Kidney glomerular epithelial cell (primary cell): ENCODE measurements at places on chromosomes 5 and 9.
A peak's percentile ranks its signal among the peaks of the same experiment; 100 is the strongest.

GRCh38 chr9:96519787-96520186, 69.8 kb downstream of the HABP4 start:
- no peak for DNase-seq

- no peak for DNase-seq
These were observed 3.0 kb upstream of the CDC42SE2 start for GRCh38 chr5:131260895-131261294.

DNA sequence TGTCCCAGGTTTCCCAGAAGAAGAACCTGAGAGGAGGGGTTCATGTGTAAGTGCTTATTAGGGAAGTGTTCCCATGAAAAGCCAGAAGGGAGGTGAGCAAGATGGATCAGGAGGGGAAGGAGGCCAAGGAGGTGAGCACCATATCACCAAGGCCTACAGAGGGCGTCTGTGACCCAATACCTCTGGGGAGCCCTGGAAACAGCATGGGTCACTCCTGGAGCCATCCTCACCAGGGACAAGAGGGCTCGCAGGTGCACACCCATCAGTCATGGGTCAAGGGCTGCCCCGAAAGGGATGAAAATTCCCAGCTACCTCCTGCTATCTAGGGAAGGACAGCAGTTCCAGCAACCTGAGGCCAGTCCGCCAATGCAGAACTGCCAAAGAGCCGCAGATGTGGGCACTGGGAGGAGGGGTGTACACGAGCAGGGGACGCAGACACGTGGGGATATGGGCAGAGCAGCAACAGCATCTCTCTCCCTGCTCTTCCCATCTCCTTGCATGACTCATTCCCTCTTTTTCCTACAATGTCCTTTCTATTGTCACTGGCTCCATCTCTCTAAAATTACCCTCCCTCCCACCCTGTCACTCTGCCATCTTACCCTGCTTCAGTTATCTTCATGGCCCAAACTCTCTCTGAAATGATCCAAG, 167.6 kb upstream of the FSTL4 start:
- DNase-seq = no peak

- no peak for DNase-seq
These were observed 59.6 kb downstream of the GALNT12 start for GRCh38 chr9:98867103-98867428.

DNA sequence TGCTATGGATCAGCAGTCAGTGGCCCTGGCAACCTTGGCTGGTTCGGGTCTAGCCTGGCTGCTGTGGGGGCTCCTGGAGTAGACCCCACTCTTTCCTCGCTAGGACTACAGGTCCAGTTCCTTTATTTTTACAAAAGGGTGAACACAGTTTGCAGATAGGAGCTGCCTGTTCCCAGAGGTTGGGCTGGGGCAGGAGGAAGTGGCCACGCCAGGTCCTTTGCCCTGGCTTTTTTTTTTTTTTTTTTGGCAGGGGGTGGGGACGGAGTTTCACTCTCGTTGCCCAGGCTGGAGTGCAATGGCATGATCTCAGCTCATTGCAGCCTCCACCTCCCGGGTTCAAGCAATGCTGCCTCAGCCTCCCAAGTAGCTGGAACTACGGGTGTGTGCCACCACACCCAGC, 7.9 kb downstream of the SLC2A6 start:
- no peak for DNase-seq

DNA sequence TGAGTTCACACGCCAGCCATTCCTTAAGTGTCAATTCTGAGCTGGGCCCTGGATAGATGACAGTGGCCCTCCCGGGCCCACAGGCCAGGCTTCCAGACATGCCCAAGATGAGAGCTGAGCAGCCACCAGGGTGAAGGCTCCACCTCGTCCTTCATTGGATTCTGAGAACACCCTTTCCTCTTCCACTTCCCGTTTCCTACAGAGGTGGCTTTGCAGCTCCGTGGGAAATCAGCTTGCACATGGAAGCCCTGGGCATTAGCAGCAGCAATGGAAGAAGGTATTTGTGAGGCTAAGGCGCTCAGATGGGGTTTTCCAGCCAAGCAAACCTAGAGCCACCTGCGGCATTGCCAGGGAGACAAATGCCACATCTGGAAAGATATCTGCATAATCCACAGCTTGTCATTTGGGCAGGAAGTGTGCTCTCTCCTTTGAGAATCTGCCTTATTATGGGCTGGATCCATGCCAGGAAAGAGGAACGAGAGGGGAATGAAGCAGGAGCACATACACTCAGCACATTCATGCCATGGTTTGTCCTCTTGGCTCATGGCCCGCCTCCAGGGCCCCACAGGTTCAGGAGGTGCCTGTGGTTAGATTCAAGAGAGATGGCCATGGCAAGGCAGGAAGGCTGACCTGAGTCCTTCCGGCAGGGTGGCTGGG, 34.1 kb downstream of the CFAP77 start:
- DNase-seq = no peak

GRCh38 chr5:118195211-118195610, 793.1 kb downstream of the DTWD2 start:
- DNase-seq = no peak

DNA sequence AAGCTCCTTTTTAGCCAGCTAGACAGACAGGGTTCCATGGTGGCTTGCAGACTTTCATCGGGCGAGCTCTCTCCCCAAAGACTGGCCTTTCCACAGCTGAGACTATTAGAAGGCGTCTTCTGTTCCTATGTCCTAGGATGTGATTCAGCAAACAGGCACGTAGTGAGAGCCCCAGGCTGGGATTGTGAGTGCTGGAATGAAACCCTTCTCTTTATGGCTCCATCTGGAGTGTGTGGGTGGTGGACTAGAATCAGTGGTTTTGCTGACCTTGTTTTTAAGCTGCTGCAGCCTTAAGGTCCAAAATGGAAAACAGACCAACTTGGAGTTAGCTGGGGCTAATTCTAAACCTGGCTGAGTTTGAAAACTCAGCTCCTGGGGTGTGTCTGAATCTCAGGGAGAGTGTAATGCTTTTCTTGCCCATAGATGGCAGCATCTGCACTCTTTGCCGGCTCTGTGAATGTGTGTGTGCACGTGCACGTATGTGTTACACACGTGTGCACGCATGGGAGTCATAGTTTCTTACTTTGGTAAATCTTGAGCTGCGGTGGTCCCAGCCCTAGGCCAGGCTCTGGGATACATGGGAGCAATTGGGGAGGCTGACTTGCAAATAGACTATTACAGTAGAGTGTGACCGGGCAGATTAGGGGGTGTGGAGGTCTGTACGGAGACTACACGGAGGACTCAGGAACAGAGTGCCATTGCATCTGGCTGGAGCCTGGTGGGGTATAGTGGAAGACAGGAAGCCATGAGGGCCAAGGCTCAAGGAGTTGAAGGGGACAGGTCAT, 10.7 kb downstream of the GSN start:
- peak; percentile 98 for DNase-seq

GRCh38 chr9:98960409-98960808, 16.7 kb downstream of the COL15A1 start:
- no peak for DNase-seq

GRCh38 chr5:85293145-85293785, 908.6 kb upstream of the EDIL3 start:
- no peak for DNase-seq
